ENCODE measurements at places on chromosomes 12 and 14. TPM values are rescaled to one million over a fixed set of nuclear protein-coding genes. Genes with fewer than 3 reads are reported as not detected.

GRCh38 chr12:98821866-98822265 is 176.8 kb downstream of the APAF1 start:
- H3K36me3 ChIP-seq, result no peaks in the 10 kb centered on the region
- DNase-seq, result no peak
- H3K27me3 ChIP-seq, result no peaks in the 10 kb centered on the region
- H3K4me3 ChIP-seq, result no peak overlapping the region
- no peak overlapping the region for H3K27ac ChIP-seq

DNA sequence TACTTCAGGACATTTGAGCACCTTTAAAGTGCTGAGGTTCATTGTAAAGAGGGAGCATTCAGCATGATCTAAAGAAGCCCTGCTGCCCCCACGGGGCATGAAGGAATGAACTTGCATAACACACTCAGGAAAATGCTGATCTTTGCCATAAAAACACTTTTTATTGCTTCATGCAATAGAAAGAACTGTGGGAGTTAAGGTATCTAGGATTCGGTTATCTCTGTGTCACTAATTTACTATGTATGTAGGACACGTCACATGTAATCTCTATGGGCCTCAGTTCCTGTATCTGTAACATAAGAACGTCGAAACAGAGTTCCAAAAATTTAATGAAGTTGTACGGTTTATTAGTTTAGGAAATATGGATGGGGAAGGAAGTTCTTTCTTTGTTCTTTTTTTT is 33.0 kb downstream of the BTBD7 start:
- H3K4me1 ChIP-seq, result peaks cover 45% of the 10 kb centered on the region
- DNase-seq, result no peak
- H3K4me3 ChIP-seq, result no peak overlapping the region
- H3K36me3 ChIP-seq, result no peaks in the 10 kb centered on the region
- no peaks in the 10 kb centered on the region for H3K27me3 ChIP-seq

- no peaks in the 10 kb centered on the region for H3K36me3 ChIP-seq
- no peak for DNase-seq
- no peak overlapping the region for H3K27ac ChIP-seq
- H3K4me3 ChIP-seq, result no peak overlapping the region
- H3K27me3 ChIP-seq, result no peaks in the 10 kb centered on the region
- H3K4me1 ChIP-seq, result peaks cover 9% of the 10 kb centered on the region
Observed at GRCh38 chr14:100445436-100446088, 122.4 kb downstream of the SLC25A47 start.

GRCh38 chr14:54362089-54362504 is 34.7 kb upstream of the CDKN3 start:
- H3K36me3 ChIP-seq, result no peaks in the 10 kb centered on the region
- H3K4me3 ChIP-seq, result no peak overlapping the region

- H3K27me3 ChIP-seq, result no peaks in the 10 kb centered on the region
- peak overlapping the region; percentile 69 for H3K27ac ChIP-seq
- no peak for DNase-seq
- no peaks in the 10 kb centered on the region for H3K36me3 ChIP-seq
- H3K4me1 ChIP-seq, result peaks cover 19% of the 10 kb centered on the region
Observed at GRCh38 chr12:68962877-68963855, 30.2 kb upstream of the CPM start.

DNA sequence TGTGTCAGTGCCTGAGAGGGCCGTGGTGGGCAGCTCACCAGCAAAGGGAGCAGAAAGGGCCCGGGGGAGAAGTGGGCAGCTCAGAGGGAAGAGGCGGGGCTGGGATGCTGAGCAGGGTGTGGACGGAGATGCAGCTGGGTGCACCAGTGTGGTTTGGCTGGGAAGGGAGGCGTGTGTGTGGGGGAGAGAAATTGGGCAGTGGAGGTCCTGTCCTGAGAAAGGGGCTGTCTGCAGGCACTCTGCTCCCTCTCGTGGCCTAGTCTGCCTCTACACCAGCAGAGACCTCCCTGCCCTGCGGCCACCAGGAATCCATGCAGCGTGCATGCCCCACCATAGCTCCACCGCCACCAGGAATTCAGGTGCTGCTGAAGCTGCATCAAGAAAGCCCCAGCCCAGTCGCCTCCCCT is 6.4 kb downstream of the TMEM121 start:
- H3K27me3 ChIP-seq, result peaks cover 54% of the 10 kb centered on the region
- peaks cover 23% of the 10 kb centered on the region for H3K4me1 ChIP-seq
- no peak for DNase-seq
- no peak overlapping the region for H3K4me3 ChIP-seq
- no peak overlapping the region for H3K27ac ChIP-seq

DNA sequence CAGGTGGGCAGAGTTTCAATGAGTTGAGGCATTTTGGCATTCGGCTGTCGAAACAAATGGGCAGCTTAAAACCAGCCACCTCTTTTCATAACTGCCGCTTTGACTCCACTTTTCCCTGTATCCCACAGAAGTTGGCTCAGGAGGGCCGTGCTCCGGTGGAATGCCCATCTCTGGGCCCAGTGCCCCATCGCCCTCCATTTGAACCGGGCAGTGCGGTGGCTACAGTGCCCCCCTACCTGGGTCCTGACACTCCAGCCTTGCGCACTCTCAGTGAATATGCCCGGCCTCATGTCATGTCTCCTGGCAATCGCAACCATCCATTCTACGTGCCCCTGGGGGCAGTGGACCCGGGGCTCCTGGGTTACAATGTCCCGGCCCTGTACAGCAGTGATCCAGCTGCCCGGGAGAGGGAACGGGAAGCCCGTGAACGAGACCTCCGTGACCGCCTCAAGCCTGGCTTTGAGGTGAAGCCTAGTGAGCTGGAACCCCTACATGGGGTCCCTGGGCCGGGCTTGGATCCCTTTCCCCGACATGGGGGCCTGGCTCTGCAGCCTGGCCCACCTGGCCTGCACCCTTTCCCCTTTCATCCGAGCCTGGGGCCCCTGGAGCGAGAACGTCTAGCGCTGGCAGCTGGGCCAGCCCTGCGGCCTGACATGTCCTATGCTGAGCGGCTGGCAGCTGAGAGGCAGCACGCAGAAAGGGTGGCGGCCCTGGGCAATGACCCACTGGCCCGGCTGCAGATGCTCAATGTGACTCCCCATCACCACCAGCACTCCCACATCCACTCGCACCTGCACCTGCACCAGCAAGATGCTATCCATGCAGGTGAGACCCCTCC is 5.0 kb upstream of the RNU7-1 start:
- peak overlapping the region; percentile 98 for H3K27ac ChIP-seq
- H3K27me3 ChIP-seq, result no peaks in the 10 kb centered on the region

DNA sequence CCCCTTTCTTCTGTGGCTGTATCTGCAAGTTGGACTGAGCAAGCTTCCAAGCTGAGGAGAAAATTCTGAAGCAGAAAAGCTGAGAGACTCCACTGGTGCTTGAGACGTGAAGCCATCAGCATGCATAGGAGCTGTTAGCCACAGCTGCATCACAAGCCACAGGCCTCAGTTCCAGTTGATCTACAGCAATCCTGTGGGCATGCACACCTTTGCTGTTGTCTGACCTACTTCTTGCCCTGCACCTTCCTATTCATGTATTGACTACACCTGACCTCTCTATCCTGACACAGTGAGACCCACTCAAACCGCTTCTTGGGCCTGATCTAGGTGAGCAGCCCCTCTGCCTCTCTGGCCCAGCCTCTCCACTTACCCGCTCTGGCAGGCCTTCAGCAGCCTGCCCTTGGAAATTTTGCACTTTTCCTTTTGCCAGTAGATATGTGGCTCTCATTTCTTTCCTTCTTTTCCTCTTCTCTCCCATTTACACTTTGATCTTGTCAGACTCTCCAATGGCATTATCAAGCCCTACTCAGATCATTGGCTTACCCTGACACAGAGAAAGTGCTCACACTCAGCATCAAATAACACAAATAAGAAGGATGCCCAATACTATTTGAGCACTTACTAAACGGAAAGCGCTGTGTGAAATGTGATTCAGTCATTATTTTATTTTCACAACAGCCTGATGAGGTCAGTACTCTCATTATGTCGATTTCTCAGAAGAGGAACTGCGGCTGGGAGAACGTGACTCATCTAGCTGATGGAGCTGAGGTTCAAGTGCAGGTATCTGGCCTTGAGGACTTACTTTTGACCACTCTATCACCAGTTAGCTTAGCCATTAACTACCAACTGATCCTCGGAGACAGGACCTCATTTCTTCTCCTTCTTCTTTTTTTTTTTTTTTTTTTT is 21.9 kb upstream of the PTGR2 start:
- no peak overlapping the region for H3K4me3 ChIP-seq
- H3K4me1 ChIP-seq, result no peaks in the 10 kb centered on the region
- DNase-seq, result no peak
- H3K27me3 ChIP-seq, result no peaks in the 10 kb centered on the region
- H3K27ac ChIP-seq, result no peak overlapping the region

GRCh38 chr14:68363843-68364767 is 428.8 kb downstream of the ZFP36L1 start:
- H3K27ac ChIP-seq, result peak overlapping the region; percentile 57
- H3K4me1 ChIP-seq, result peaks cover 10% of the 10 kb centered on the region
- DNase-seq, result peak; percentile 26
- H3K4me3 ChIP-seq, result no peak overlapping the region
- no peaks in the 10 kb centered on the region for H3K27me3 ChIP-seq
- H3K36me3 ChIP-seq, result no peaks in the 10 kb centered on the region

GRCh38 chr14:101586531-101587430 is 25.5 kb downstream of the DIO3 start:
- H3K4me3 ChIP-seq, result no peak overlapping the region
- no peak for DNase-seq
- H3K36me3 ChIP-seq, result no peaks in the 10 kb centered on the region
- no peaks in the 10 kb centered on the region for H3K4me1 ChIP-seq

DNA sequence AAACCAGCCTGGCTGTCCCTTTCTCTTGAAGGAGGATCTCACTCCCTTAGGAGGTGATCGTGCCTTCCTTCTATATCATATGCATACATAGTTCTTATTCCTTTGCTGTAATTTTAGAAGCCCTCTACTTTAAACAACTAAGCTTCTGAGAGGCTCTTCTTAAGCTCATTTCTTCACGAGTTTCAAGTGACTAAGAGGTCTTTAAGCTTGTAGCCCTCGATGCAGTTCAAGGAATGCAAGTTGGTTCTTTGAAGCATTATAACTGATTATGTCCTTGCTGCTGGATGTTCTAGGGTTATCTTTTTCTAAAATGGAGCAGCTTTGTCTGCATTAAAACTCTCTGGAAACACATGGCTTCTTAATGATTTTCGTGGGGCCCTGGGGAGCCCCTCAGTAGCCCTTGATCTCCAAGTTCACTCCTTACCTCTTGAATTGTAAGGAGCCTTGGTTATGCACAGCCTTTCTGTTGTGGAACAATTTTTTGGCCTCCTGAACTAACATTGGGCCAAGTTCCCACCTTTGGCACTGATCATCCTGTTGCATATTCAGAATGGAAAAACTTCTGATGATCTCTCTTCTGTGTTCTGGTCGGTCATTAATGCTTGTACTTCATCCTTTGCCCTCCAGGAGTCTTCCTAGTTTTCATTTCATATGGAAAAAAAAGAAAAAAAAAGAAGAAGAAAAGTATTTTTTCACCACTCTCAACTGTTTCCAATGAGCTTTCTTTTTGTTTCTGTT is 12.6 kb downstream of the RASSF8 start:
- peak overlapping the region; percentile 56 for H3K27ac ChIP-seq
- DNase-seq, result no peak
- no peaks in the 10 kb centered on the region for H3K4me1 ChIP-seq
- no peaks in the 10 kb centered on the region for H3K27me3 ChIP-seq

Gene HOXC10
- total RNA-seq, result not detected

Gene ZDHHC22
- total RNA-seq, result not detected

Gene NANOG
- not detected for total RNA-seq

Gene KLRC4
- total RNA-seq, result not detected

Gene DACT1
- total RNA-seq, result 2.9 TPM

Gene GNB3
- 0.14 TPM for total RNA-seq

Gene LRRC10
- not detected for total RNA-seq
